ENCODE measurements at places on chromosomes 13 and 19. TPM values are rescaled to one million over a fixed set of nuclear protein-coding genes. Genes with fewer than 3 reads are reported as not detected.

CBARP gene
- 1.1 TPM for total RNA-seq

SMAD9 gene
- total RNA-seq, result 2.6 TPM

ATP1A3 gene
- total RNA-seq, result 388 TPM

APOE gene
- 13.6 TPM for total RNA-seq

DNA sequence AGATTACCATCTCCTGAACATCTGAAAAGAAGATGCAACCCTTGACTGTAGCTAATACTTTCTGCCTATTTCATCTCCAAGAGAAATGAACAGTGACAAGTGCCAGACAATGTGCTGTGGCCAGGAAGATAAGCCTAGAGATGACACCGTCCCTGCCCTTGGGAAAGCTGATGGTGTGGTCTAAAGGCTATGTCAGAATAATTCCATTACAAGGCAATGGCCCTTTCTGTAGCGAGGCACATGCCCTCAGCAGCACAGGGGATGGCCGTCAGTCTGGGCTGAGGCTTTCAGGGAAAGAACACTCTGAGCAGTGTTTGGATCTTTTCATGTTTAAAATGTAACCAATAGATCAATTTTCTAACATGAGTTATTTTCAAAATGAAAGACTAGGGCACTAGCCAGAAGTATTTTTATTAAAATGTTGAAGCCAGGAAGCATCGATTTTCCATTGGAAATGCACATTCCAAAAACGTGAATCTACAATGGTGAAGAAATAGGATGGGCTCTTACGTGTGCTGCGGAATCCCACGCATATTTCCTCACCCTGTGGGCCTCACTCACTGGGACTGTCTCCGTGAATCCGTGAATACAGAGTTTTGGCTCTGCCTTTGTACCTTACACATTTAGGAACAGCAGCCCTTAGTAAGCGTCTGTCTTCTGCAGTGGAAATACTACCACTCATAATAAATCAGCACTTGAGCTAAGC lies 22.0 kb downstream of the COL4A1 start:
- no peak for DNase-seq

- no peak for DNase-seq
Measured at GRCh38 chr13:90232291-90232690, 1115.2 kb upstream of the MIR17HG start.

- DNase-seq, result no peak
Measured at GRCh38 chr19:4774136-4774535, 17.4 kb upstream of the FEM1A start.

DNA sequence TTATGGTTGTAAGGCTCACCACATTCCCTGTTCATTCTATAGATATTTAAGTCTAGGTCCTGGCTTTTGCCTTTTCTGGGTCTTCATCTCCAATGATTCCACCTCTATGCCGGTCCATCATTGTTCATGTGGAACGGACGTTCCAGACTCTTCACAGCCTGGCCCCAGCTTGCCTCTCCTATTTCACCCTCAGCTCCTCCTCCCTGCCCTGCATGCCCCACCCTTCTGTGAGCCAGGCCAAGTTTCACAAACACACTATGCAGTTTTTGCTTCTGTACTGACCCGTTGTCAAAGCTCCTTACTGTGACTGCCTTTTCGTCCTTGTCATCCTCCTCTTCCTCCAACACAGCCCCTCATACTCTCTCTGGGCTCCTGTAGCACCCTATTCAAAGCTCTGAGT lies 31.3 kb downstream of the TEX26 start:
- DNase-seq, result no peak

- DNase-seq, result no peak
Measured at GRCh38 chr13:22107549-22107948, 436.7 kb downstream of the FGF9 start.

DNA sequence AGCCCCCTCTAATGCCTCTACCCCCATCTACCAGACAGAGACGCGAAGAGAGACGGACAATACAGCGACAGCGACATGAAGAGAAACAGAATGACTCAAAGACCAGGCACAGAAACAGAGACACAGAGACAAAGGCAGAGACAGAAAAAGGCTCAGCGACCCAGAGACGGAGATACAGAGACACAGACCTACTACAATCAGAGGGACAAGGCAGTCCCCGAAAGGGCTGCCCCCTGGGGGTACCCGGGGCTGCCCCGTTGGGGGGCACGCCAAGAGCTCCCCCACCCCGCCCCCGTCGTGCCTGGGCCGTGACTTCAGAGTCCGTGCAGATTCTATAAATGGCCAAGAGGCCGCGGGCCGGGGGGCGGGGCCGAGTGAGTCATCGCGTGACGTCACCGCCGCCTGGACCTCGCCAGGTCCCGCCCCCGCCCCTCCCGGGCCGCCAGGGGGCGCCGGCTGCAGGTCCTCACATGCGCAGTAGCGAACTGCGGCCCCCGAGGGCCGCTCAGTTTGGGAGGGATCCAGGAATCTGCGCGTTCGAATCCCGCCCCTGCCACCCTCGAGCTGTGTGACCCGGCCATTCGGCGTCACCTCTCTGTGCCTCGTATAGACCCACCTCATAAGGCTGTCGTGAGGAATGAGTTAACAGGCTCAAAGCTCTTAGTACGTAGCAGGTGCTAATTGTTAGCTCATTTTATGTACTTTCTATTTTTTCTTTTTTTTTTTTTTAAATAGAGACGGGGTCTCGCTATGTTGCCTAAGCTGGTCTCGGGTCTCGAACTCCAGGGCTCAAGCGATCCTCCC lies 2.7 kb upstream of the CNN1 start:
- DNase-seq, result peak; percentile 94

- DNase-seq, result no peak
Measured at GRCh38 chr13:100707818-100708740, 33.5 kb upstream of the TMTC4 start.

DNA sequence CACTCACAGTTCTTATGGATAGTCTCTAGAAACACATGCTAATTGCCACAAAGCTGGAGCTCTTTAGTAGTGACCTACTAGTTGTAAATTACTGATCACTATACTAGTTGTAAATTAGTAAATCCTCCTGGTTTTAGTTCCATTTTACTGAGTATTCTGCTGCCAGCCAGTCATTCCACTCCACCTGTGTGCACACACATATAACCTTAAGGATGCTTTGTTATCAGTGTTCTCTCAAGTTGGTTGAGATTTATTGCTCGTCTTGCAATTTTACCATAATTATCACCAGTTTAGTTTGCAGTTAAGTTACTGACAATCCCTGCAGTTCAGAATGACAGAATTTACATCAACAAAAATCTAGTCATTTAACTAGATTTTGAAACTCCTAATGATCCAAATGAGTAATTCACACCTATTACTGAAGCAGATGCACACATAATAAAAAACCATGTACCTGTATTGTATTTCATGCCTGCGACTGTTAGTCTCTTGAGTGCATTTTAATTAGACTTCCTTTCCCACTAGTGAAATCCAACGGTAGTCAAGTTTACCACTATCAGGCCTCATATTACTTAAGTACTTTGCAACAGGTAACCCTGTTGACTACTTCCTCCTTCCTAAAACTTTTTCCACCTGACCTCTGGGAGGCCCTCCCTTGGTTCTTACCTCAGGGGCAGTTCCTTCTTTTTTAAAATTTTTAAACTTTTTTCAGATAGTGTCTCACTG lies 7.6 kb downstream of the TPT1 start:
- DNase-seq, result no peak

DNA sequence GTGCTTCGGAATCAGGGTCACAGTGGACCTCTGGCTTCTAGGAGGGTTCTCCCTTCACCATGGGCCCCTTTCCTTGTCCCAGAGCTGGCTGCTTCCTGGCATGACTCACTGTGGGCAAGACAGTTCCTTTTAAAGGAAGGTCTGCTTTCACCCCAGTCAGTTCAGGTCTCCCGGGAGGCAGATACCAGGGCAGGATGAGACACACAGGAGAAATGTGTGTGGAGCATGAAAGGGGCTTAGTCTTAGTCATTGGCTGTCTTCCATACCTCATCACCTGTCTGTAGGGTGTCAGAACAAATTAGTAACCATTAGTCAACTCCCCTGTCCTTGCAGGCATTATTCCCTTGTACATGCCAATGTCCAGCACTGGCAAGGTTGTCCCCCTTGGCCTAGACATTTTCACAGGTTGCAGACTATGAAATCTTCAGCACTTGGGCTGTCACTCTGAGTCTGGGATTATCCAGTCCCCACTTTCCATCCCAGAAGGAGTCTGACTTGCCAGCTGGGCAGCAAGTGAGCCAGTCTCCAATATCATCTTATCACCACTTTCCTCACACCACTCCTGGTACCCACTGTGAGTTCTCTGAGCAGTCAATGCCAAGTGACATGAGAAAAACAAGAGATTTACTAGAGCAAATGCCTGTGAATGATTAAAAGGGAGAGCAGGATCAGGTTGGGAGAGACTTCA lies 76.8 kb upstream of the MEDAG start:
- DNase-seq, result no peak

DNA sequence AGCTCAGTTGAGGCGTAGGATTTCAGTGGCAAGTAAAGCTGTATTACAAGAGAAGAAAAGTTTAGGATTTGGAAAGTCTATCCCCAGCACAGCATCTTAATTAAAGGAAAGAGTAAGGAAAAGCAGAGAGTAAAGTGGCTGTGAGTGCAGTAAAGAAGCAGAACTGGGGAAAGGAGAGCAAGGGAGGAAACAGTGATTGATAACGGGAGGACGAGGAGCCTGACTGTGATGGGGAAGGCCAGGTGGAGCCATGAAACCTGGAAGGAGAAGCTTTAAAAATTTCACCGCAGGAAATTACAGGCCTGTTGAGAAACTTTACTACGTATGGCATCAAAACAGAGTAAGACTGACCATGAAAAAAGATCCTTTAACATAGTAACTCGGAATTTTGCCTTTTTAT lies 175.6 kb downstream of the SHISA2 start:
- no peak for DNase-seq

DNA sequence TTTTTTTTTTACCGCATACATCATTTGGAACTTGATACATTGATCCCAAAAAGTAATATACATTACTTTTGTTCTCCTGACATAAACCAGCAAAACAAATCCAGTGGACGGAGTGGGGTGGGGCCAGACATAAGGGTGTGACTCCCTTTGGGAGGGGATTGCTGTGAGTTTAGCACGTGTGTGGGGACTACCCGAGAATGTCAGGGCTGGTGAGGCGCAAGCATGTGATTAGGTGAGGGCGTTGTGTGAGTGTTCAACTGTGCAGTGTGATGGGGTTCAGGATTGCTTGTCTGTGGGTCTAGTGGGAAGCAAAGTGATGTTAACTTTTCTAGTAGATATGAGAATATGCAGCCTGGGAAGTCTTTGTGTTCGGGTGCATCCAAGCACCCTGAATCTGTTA lies 468.0 kb downstream of the TSHZ3 start:
- DNase-seq, result no peak

DNA sequence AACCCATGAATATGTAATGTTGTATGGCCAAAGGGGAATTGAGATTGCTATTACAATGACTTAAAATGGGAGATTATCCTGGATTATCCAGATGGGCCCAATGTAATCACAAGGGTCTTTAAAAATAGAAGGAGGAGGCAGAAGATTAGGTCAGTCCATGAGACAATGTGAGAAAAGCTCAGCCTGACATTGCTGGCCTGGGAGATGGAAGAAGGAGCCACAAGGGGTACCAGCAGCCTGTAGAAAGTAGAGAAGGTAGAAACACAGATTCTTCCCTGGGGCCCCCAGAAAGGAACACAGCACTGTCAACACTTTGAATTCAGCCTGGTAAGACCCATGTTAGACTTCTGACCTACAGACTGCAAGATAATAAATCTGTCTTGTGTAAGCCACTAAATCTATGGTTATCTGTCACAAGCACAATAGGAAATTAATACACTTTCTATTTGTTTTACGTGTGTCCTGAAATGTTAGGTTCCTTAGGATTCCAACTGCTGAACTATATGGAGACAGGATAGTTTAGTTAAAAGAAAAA lies 132.9 kb upstream of the SERP2 start:
- no peak for DNase-seq

DNA sequence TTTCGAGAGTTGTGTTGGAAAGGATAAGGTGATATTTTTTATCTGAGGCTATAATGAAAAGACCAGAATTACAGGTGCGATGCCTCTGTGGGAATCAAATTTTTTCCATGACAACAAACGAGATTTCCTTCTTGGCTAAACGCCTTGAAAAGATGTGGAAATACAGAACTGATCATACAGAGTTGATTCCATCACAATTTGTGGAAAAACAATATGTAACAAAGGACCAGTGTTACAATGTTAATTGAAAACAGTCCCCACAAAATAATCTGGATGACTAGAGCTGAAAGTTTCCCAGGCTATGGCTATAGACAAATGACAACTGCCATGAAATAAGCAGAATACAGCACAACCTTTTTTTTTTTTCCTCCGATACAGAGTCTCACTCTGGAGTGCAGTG lies 628.9 kb downstream of the DIAPH3 start:
- DNase-seq, result no peak

GRCh38 chr19:29967623-29968022 lies 25.6 kb downstream of the URI1 start:
- no peak for DNase-seq

- DNase-seq, result no peak
Measured at GRCh38 chr13:113105032-113105920, at the start of gene F7. Gene F7 (plus strand): TSS chr13:113105791. CDS start chr13:113105842, 51 bp downstream.

GRCh38 chr13:84912720-84913119 lies 886.5 kb downstream of the SLITRK6 start:
- no peak for DNase-seq

DNA sequence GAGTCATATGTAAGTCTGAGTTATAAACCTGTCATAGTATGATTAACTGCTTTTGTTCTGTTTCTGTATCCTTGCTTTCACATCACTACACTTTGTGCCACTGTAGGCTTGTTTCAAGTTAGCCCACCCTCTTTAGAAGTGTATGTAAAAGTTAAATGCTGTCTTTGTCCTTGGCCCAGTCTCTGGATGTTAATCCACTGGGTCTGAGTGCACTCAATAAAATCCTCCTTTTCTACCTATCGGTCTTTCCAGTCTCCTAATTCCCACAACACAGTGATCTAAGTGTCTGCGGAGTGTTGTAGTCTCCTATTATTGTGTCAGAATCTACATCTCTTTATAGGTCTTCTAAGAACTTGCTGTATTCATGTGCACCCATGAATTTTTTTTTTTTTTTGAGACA lies 14.1 kb downstream of the ZNF429 start:
- DNase-seq, result no peak

DNA sequence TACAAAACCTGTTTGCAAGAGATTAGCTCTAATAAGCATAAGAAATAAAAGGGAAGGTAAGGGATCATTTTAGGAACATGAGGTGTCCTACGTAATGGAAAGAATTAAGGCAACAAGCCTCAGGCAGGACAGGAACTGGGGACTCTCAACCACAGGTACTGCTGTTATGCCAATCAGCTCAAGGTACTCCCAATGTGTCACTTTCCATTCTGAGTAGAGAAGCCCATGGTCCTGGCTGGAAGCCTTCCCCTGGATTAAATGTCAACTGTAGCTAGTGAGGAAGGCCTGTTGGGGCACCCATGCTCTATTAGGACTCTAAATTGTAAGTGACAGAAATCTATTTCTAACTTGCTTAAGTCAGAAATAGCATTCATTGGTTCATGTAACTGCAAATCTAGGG lies 134.6 kb downstream of the DPF1 start:
- no peak for DNase-seq

Data from Right ventricle myocardium superior (tissue), 1 donor.